ENCODE measurements at places on chromosomes 5 and 9. TPM values are rescaled to one million over a fixed set of nuclear protein-coding genes. Genes with fewer than 3 reads are reported as not detected.

DNA sequence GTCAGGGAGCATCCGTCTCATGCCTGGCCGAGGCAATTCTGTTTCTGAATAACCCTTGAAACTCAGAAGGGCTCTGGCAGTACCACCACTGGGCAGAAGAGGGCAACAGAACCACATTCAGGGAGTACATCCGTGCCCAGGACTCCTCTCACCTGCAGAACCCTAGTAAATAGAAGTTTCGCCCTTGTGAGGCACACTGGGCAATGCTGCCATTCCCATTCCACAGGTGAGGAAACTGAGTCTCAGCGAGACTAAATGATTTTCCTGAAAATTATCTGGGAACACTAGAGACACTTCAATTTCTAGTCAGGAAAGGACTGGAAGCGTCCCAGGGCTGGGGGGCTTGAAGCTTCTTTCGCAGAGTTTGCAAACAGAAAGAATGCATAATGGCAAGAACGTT is 74.7 kb downstream of the FGF1 start:
- no peak overlapping the region for H3K4me3 ChIP-seq
- peak; percentile 75 for DNase-seq
- H3K36me3 ChIP-seq = no peaks in the 10 kb centered on the region
- H3K27me3 ChIP-seq = no peaks in the 10 kb centered on the region
- no peak overlapping the region for H3K27ac ChIP-seq

- no peaks in the 10 kb centered on the region for H3K4me1 ChIP-seq
- H3K4me3 ChIP-seq = no peak overlapping the region
- H3K36me3 ChIP-seq = no peaks in the 10 kb centered on the region
- no peak overlapping the region for H3K27ac ChIP-seq
- no peak for DNase-seq
- H3K27me3 ChIP-seq = no peaks in the 10 kb centered on the region
Measured at GRCh38 chr5:11335881-11336760, 568.1 kb downstream of the CTNND2 start.

DNA sequence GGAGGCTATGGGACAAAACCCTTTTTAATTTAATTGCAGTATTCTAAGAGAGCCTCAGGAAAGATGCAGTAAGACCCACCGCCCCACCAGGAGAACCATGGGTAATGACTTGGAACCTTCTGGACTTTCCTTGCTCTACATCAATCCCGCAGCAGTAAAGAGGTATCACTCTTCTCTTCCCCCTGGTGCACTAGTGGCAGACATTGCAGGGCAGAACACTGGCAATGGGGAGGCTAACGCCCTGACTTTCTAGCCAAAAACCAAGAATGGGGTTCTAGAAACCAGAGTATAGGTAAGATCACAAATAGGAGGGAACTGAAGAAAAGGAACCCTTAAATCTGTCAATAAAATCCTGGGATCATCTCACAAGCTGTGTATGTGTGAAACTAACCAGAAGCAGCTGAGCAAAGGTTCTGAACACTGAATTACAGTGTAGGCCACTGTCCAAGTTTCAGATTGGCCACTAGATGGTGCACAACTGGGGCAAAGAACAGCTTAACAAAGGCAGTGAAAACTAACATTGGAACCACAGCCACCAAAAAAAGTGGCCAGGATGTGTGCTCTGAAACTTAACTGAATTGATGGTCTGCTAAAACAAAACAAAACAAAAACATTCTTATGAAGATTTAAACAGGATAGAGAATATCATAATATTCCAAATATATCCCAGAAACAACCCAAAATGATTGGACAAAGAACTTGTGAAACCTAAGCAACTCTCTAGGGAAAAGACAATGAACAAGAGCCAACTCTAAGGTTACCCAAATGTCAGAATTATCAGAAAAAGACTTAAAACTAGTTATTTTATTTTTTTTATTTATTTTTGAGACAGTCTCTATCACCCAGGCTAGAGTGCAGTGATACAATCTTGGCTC is 6.6 kb upstream of the FAM151B start:
- H3K27me3 ChIP-seq = no peaks in the 10 kb centered on the region
- no peak overlapping the region for H3K4me3 ChIP-seq
- H3K36me3 ChIP-seq = peaks cover 17% of the 10 kb centered on the region
- peak; percentile 78 for DNase-seq
- H3K4me1 ChIP-seq = no peaks in the 10 kb centered on the region

DNA sequence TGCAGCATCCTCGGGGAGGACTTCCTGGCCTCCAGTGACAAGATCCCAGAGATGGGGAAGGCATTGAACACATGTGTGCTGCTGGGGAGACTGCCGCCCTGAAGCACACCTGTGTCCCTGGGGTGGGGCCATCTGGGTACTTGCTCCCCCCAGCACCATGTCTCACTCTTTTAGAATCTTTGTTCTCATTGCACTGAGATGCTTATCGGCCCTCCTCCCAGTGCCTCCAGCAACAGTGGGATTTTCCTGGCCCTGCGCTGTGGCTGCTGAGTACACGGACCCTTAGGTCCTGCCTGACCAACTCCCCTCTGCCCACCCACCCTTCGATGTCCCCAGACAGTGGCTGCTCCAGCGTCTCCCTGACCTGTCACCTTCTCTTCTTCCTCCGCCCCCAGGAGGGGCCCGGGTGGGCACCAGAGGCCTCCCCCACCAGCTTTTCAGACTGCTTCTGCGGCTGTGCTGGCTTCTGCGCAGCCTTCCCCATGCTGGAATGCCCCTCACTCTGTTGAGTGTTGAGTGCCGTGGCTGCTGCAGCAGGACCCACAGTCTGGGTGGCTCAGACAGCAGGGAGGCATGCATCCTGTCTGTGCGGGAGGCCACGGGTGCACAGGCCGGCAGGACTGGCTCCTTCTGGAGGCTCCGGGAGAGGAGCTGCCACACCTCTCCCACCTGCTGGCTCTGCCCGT is 145.9 kb upstream of the IRX2 start:
- no peaks in the 10 kb centered on the region for H3K27me3 ChIP-seq
- no peak for DNase-seq
- H3K4me3 ChIP-seq = no peak overlapping the region
- no peaks in the 10 kb centered on the region for H3K36me3 ChIP-seq
- H3K27ac ChIP-seq = no peak overlapping the region

DNA sequence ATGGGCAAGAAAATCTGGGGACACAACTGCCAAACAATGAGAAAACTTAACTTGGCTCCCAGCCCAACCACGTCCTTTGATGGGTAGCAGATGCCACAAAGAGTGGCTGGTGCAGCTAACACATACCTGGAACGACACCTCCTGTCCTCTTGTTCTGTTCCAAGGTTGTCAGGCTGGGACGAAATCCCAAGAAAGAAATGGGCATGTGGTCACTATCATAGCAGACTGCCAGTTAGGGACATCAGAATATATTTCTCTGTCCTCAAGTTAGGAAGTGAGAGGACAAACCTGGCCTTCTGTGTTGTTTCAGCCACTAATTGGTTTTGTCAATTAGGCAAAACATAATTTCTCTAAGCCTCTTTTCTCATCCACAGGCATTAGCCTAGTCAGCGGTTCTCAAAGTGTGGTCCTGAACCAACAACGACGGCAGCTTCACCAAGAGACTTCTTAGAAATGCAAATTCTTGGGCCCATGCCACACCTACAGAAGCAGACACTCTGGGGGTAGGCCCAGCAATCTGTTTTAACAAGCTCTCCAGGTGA is 63.4 kb downstream of the RAPGEF1 start:
- DNase-seq = peak; percentile 28
- no peaks in the 10 kb centered on the region for H3K36me3 ChIP-seq
- no peaks in the 10 kb centered on the region for H3K27me3 ChIP-seq
- H3K4me3 ChIP-seq = peak overlapping the region; percentile 60
- peaks cover 46% of the 10 kb centered on the region for H3K4me1 ChIP-seq

GRCh38 chr5:5340206-5340729 is 82.2 kb upstream of the ICE1 start:
- peak; percentile 97 for DNase-seq
- peak overlapping the region; percentile 39 for H3K4me3 ChIP-seq
- H3K27ac ChIP-seq = peak overlapping the region; percentile 73
- peaks cover 47% of the 10 kb centered on the region for H3K4me1 ChIP-seq

DNA sequence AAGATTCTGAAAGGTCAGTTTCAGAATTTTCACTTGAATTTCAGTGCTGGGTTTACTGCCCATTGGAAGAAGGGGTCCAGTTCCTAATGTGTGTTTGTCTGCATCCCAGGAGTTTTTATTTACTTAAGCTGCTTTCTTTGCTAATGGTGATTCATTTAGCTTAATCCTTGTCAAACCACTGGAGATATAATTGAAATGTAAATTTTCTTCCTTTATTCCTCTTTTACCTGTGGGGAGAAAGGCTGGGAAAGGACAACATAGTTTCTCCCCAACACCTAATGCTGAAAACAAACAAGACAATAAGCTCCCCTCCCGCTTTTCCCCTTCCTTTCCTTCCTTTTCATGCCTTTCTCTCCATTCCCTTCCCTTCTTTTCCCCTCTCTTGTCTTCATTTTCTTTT is 185.8 kb downstream of the KCTD16 start:
- H3K27me3 ChIP-seq = no peaks in the 10 kb centered on the region
- no peaks in the 10 kb centered on the region for H3K4me1 ChIP-seq
- H3K27ac ChIP-seq = no peak overlapping the region
- H3K4me3 ChIP-seq = no peak overlapping the region
- no peaks in the 10 kb centered on the region for H3K36me3 ChIP-seq

DNA sequence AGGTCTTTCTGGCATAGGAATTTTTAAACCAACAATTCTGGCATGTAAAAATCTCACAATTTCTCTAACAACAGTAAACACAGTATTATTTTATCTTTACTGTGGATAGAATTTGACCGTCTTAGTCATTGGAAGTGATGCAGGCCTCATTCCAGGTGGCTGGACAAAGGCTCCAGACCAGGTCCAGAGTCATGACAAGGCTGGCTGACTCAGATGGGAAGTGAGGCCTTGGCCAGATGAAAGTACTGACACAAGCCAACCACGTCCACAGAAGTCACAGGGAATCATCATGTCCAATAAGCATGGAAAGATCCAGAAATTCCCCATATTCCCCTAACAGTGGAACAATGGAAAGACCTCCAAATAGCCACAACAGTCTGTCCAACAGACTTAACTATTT is 12.4 kb downstream of the SPOCK1 start:
- 0 out of 2 replicates have a peak overlapping the region, but pooled peaks have one; percentile 5 for H3K4me3 ChIP-seq
- no peaks in the 10 kb centered on the region for H3K27me3 ChIP-seq
- DNase-seq = peak; percentile 95
- peaks cover 53% of the 10 kb centered on the region for H3K4me1 ChIP-seq
- 0 out of 2 replicates have a peak, but pooled peaks cover 6% of the 10 kb centered on the region for H3K36me3 ChIP-seq

DNA sequence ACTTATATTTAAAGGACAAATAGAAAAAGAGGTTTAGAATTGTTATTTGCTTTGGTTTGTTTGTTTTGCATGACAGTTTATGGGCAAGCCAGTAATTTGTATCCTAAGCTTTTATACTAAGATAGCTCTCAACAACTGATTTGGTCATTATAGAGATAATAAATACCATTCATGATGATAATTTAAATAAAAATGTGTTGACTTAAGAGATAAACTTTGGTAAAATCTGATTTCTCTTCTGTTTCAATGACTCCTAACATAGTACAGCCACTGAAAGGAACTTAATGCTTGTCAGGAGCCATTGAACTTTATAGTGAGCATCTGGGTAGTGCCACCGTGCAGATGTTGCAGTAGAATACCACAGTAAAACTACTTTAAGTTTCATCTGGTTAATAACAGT is 160.7 kb upstream of the ACOT12 start:
- no peaks in the 10 kb centered on the region for H3K4me1 ChIP-seq
- H3K27ac ChIP-seq = no peak overlapping the region
- H3K4me3 ChIP-seq = no peak overlapping the region
- DNase-seq = no peak
- no peaks in the 10 kb centered on the region for H3K36me3 ChIP-seq

Gene IFNA13
- not detected for total RNA-seq

Gene TLX3
- not detected for total RNA-seq

Gene LHX2
- not detected for total RNA-seq

Gene DNAH5
- 1.4 TPM for total RNA-seq

Gene CDO1
- total RNA-seq = 0.89 TPM
